ENCODE measurements at places on chromosomes 7 and 10.

GRCh38 chr7:119175911-119176627 is 951.6 kb downstream of the ANKRD7 start:
- peak; percentile 6 for DNase-seq

- no peak for DNase-seq
Measured at GRCh38 chr7:3338161-3338560, 37.1 kb downstream of the SDK1 start.

DNA sequence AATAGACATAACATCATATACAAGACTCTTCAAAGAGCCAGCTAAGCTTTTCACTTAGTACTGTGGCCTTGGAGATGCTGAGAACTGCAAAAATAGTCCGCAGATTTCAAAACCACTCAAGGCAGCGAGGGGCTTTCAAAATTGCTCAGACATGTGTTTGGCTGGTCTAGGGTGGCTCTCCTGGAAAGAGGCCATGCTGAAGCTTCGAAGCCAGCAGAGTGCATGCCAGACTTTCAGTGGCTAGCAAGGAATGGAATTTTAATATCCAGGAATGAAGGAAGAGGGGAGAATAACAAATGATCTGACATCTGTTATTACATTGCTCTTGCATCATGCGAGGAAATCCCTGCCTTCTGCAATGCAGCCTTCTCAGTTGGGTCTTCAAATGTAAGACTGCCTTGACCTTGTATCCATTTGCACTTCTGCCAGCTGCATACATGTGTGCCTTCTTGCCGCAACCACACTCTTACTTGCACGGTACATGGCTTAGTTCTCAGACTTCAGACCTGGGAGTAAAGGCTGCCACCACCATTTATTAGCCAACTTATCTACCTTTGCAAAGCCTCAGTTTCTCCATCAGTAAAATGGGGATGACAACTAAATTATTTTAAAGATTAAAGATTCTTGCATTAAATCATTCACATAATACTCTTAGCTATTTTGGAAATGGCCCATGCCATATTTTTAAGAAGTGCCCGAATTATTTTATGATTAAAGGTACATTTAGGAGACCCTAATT is 55.9 kb downstream of the ITIH5 start:
- peak; percentile 89 for DNase-seq

DNA sequence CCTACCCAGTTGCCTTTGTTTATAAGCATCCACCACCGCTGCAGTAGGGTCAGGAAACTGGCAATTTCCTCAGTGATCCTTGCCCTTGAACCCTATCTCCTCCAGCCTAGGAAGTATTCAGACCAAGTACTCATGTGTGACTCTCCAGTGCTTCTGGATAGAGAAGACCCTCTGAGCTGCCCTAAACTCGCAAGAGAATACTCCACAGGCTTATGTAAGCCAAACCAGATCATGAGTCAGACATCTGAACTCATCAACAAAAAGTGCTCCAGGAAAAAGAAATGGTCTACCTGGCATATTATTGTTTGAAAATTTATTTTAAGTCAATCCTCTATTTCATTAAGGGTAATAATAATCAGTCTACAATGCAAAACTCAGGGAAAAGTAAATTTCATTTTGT is 101.3 kb downstream of the KAT6B start:
- DNase-seq = no peak

DNA sequence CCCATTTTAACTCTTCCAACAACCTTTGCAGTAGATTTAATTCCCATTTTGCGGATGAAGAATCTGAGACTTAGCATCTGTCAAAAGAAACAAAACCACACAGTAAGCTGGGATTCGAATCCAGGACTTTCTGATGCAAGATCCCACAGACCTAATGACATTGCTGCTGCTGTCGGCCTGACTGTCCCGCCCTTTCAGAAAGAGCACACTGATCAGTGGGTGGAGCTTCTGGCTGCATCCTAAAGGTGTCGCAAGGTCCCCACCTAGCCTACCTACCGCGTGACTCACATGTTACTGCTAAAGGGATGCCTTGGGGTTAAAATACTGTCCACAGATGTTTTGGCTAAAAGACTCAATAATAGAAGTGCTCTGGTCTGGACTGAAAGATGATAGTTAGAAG is 134.7 kb downstream of the EMX2 start:
- DNase-seq = no peak

GRCh38 chr7:81627536-81628287 is 142.1 kb downstream of the HGF start:
- no peak for DNase-seq

GRCh38 chr10:129097776-129098330 is 369.2 kb upstream of the MGMT start:
- no peak for DNase-seq

- no peak for DNase-seq
Measured at GRCh38 chr10:52078397-52078937, 235.6 kb upstream of the DKK1 start.

GRCh38 chr7:151210087-151210854 is at the start of gene H2BK1:
TSS of gene H2BK1 (minus strand) at chr7:151210488. CDS start at chr7:151210318, 170 bp downstream.
- no peak for DNase-seq

DNA sequence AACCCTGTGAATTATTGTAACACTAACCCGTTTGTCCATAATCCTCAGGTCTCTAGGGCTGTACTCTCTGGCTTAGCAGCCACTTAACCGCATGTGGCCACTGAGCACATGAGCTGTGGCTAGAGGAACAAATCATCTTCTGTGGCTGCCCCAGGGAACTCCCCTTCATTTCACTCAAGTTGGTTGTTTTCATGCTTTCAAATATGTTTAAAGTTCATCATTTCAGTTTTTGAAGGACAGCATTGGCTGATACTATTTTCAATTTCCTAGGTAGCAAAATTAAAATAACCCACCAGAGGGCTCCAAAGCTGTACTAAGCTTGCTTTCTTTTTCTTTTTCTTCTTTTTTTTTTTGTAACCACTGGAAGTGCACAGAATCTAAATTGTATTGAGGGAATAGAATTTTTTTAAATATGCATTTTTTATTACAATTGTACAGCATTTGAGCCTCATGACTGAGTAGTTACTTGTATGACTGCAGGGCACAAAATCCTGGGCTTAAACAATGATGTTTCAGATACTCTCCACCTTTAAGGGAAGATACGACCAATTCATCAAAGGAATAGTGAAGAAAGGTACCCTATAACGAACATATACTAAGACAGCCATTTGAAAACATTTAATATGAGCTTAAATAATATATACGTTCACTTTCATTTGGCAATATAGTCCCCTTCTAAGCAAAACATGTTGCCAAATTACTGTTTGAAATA is 38.6 kb downstream of the MRC1 start:
- no peak for DNase-seq

GRCh38 chr10:27541796-27542729 is 38.0 kb downstream of the RAB18 start:
- DNase-seq = no peak

GRCh38 chr7:47283497-47284131 is 298.3 kb downstream of the TNS3 start:
- no peak for DNase-seq

DNA sequence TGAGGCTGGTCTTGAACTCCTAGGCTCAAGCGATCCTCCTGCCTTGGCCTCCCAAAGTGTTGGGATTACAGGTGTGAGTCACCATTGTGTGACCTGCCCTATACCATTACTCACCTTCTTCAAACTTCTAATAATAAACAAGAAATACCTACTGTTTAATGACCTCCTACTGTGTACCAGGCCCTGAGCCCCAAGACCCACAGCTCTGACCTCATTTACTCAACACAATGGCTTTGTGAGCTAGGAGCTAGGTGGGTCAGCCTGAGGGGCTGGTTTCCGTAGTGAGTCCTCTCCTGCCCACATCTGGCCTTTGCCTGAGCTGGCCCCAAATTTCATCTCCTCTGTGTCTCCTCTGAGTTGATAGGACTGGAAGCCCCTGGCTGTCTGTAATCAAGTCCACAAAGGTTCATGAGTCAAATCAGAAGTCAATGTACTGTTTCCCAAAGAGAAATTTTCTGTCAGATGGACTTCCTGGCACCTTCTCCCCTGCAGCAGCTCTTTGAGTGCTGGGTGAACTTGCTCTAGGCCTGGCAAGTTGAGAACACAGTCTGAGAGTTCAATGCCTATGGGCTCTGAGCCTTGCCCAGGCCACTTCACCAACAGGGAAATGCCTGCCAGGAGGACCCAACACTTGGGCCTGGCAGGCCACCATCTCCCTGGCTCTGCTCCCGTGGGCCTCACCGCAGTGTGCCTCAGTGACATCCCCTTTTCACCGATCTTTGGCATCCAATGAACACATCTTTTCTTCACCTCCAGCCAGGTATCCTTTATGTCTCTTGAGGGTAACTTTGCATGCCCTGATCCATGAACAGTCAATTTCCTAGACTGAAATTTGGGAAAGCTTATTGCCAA is 24.0 kb downstream of the NEURL1 start:
- DNase-seq = no peak

DNA sequence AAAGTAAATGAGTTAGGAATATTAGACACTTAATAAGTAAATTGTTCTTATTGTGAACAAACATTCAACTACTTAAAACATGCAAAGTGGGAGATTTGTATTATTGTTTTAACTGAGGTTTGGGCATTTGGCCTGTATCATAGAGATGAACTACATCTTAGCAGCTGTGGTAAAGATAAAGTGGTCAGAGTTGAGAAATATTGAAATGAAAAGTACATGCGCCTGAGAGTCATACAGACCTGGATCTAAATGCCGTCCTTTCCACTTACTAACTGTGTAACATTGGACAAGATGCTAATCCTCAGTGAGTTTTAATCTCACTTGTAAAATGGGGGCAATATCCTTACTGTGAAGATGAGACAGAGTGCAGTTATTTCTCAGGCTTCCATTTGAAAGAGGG is 74.5 kb downstream of the KMT2E start:
- no peak for DNase-seq

GRCh38 chr7:96426027-96426426 is 104.1 kb upstream of the SLC25A13 start:
- DNase-seq = no peak

DNA sequence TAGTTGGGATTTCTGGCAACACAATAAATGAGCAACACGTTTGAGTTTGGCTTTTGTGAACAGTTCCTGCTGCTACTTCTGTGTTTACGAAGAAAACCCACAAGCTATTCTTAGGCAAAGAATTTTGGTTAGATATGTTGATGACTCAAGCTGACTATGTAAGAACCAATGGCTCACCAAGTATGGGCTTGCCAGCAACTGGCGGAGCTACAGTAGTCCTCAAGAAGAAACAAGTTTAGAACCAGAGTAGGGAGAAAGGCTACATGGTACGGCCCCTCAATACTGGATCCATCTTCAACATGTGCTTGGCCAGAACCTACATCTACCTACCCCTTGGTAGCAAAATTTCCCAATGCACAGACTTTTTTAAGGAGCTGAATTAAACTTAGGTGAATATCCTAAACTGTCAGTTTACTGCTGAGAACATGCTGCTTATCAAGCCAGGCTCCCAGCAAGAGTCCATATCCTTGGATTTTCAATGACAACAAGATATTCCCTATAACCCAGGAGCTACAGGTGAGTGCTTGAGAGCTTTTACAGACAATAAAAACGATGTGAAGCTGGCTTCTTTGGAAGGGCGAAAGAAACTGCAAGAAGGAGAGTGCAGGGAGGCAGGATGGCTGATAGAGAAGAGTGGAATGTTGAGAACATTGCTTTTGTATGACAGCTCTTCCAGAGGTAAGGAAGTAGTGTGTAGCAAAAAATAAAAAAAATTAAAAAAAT is 74.3 kb upstream of the ASAH2 start:
- DNase-seq = peak; percentile 82

GRCh38 chr10:52215745-52216361 is 98.2 kb upstream of the DKK1 start:
- DNase-seq = peak; percentile 56

DNA sequence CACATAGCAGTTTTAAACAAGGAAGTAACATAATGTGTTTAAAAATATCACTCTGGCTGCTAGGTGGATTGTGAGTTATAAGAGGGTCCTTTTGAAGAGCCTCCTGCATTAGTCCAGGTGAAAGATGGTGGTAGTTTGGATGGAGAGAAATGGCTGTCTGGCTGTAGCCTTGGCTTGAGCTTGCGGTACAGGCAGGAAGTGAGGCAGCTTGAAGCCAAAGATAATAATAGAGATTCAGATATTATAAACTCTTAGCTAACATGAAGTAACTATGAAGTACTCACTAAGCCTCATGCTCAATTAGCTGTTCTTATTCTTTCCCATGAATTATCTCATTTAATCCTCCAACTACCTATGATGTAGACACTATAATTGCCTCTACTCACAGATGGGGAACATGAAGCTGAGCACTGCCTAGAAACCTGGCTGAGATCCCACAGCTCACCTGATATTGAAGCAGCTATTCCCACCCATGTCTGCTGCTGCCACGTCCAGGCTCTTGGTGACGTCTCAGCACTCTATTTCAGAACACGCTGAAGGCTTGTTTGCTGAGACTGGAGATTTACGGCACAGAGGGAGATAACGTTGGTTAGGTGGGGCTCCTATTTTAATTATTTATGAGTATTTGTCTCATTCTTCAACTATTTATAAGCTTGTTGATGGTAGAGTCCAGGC is 10.4 kb downstream of the C10orf120 start:
- DNase-seq = no peak

DNA sequence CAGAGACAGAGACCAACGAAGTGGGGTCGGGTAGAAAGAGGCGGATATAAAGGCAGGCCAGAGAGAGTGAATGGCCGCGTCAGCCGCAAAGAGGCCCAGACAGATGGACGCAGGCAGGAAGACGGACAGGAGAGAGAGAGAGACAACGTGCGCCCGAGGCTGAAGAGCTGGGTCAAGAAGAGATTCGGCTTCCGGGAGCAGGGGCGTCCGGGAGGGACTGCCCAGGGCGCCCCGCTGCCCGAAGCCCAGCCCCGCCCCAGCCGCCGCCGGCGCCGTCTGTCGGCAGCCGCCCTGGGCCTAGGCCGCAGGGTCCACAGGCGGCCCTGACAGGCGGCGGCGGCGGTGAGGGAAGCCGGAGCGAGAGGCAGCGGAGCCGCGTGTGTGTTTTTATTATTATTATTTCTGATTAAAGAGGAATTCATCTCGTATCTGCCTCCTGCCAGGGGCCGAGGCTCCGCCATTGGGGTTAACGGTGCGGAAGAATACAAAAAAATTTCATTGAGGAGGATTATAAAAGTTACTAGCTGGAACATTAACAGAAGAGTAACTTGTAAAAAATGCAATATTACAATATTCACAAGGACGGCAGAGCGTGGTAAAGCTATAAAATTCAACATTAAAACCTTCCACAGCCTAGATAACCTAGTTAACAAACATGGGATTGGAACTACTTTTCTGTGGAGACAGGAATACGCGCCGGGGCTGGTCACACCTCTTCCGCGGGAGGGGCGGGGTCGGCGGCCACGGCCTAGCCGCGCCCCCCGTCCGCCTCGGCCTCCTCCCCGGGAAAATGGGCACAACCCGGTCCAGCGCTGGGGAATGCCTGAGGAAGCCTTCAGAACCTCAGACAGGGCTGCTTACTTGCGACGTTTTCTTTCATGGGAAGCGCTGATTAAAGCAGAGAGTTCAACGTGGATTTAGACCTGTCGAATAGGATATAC is 29.7 kb upstream of the PAX2 start:
- DNase-seq = no peak

Data from GM04504 (cell line).